ENCODE measurements at places on chromosomes 11 and 22.

GRCh38 chr11:130580891-130581492, 132.5 kb downstream of the ADAMTS15 start:
- DNase-seq: no peak

DNA sequence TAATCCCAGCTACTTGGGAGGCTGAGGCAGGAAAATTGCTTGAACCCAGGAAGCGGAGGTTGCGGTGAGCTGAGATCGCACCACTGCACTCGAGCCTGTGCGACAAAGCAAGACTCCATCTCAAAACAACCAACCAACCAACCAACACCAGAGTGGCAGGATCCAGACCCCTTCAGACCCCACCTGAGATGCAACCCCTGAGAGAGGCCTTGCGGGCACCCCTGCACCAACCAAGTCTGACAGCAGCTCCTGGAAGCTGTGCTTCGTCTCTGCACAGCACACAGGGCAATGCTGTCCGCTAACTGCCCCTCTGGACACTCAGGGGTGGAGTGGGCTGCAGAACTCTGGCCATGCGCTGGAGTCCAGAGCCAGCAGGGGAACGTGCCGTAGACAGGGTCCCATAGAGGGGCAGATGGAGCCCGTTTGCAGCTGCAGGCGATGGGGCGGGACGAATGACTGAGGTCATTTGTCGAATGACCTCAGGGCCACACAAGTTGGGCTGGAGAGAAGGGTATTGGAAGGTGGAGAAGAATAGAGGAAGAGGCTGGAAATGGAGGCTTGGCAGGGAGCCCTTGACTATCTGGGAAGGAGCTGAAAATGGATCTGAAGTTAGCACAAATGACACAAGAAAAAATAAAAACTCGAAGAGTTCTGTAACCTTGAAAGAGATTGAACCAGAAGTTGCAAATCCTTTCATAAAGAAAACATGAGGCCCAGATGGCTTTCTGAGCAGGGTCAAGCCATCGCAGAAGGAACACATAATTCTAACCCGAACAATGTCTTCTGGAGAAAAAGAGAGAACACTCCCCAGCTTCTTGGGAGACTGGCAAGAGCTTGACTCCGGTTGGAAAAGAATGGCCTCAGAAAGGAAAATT, 199.7 kb downstream of the CTTN start:
- DNase-seq: no peak

DNA sequence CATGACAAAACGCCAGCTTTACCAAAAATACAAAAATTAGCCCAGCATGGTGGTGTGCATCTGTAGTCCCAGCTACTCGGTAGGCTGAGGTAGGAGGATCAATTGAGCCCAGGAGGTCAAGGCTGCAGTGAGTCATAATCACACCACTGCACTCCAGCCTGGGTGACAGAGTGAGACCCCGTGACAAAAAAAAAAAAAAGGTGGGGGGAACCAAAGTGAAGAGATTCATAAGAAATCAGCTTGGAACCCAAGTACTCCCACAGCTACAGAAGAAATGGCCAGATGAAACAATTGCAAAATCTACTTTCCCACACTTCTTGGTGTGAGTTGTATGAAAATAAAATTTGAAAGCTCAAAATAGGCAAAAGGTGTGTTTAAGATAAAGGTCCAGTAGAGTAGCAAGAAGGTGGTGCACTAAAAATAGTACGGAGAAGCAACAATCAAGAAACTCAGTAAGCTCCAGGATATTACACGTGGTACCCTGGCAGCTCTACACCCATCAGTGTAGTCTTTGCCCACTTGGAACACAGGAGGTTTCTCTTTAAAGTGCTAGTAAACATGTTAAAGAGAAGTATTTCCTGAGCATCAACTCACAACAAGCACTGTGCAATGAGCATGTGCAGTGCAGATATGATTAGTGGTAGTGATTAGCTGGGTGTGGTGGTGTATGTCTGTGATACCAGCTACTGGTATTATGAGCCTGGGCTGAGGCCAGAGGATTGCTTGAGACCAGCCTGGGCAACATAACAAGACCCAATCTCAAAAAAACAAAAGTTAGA, 5.3 kb downstream of the HARBI1 start:
- DNase-seq: no peak

DNA sequence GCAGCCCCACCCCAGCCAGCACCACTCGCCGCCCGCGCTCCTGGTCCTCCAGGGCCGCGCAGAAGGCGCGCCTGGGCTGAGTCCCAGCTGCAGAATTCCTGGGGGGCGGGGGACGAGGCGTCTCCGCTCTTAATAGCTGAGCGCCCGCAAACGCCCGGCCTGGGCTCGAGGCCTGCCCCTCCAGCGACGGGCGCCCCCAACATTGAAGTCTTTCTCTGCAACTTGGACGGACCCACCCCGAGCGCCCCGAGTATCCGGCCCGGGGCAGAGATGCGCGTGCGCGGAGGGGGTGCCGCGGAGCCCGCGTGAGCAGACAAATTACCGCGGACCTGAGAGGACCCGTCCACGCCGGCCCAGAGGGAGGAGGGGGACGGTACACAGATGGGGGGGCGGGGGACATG, 6.7 kb upstream of the SYT7 start:
- no peak for DNase-seq

- no peak for DNase-seq
Observed at GRCh38 chr11:123616505-123617198, 37.8 kb downstream of the SCN3B start.

DNA sequence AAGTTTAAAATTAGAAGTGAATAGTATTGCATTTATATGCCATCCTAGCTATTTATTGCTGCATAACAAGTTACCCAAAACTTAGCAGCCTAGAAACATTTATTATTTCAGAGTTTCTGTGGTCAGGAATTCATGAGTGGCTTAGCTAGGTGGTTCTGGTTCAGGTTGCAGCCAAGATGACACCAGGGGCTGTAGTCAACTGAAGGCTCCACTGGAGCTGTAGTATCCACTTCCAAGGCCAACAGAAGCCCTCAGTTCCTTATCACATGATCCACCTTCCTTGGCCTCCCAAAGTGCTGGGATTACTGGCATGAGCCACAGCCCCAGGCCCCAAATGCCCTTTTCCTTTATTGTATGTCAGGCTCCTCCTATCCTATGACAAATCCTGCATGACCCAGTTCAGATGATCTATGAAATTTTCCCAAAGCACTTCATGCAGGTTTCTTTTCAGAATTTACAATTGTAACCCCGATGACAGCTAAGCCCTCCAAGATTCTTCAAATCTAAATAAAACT, 6.1 kb upstream of the ALG8 start:
- DNase-seq: no peak

DNA sequence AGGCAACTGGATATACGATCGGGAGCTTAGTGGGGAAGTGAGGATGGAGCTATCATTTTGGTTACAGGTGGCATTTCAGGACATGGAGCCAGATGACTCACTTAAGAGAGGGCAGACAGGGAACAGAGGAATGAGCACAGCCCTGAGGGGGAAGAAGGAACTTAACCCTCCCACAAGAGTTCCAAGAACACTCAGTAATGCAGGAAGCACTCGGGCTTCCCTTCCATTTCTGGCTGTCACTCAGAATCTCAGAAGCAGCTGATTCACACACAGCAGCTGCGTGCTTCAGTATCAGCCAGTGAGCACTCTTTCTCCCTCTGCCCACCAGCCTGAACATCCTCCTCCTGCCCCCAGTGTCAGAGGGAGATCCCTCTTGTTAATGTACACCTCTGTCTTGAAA, 34.8 kb downstream of the EFCAB6 start:
- DNase-seq: no peak

DNA sequence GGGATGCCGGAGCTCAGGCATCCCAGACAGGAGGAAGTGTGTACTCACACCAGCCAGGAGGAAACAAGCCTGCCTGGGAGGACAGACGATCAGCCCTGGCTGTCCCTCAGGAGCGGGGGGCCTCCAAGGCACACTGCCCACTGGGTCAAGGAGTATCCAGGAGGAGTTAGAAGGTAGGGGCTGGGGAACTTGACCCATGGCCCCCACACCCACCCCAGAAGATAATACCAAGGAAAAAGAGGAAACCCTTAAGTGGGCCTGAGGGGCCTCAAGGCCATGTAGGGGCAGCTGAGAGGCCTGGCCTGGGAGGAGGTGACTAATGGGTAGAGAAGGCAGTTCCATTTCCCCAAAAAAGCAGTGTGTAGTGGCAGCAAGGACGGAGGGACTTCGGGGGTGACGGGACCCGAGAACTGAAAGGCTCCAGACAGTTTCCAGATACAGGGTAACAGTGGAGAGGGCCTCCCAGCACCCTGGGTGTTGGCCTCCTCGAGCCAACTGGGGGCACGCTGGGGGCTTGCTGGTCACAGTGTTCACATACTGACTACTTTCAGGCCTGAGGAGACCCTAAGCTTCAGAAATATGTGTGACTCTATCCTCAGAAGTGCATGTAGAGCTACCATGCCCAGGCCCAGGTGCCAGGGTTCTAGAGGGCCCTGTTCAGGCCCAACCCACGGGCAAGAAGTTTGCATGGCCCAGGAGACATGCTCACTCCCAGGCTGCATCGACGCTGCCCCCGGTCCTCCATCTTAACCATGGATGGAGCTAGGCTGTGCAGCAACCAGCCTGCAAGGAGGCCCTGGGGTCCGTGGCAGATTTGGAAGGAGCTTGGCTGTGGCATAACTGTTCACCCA, 75.7 kb upstream of the PITPNB start:
- DNase-seq: no peak

DNA sequence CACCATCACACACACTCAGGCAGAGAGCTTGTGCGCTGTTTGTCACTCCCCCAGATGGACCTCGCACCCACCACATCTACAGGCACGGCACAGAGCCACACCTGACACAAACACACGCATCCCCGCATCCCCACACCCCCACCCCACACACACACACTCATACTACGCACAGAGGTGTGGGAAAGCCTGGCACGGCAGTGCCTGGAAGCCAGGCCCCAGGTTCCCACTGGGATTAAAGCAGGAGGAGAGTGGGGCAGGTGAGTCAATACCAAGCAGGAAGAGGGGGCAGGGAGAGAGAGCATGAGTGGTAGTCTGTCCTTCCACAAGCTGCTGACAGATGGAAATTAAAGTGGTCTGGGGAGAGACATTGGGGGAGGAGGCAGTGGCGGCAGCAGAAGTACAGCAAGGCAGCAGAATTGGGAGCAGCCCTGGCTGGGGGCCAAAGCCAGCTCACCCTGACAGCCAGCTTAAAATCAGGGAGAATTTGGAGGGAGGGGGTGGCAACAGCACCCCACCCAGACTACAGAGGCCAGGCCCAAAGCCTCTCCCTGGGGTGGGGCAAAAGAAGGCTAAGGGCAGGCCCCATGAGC, 20.7 kb downstream of the TNKS1BP1 start:
- DNase-seq: no peak

GRCh38 chr22:28466399-28466798, 213.2 kb downstream of the TTC28 start:
- DNase-seq: no peak

DNA sequence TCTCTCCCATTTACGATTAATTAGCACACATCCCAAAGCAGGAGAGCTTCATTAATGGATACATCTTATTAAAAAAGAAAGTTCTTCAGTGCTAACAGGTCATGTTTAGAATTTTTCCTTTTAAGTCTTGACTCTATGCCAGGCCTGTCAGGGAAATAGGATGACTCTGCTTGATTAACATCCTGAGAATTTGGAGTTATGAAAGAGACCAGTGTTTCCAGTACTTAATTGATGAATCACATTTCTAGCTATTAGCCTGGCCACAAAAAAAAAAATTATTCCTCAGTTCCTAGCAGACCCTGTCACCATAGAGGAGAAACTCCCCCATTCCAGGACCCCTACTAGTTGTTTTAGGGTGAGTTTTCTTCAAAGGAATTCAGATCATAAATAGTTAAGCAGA, 23.6 kb upstream of the ME3 start:
- no peak for DNase-seq

DNA sequence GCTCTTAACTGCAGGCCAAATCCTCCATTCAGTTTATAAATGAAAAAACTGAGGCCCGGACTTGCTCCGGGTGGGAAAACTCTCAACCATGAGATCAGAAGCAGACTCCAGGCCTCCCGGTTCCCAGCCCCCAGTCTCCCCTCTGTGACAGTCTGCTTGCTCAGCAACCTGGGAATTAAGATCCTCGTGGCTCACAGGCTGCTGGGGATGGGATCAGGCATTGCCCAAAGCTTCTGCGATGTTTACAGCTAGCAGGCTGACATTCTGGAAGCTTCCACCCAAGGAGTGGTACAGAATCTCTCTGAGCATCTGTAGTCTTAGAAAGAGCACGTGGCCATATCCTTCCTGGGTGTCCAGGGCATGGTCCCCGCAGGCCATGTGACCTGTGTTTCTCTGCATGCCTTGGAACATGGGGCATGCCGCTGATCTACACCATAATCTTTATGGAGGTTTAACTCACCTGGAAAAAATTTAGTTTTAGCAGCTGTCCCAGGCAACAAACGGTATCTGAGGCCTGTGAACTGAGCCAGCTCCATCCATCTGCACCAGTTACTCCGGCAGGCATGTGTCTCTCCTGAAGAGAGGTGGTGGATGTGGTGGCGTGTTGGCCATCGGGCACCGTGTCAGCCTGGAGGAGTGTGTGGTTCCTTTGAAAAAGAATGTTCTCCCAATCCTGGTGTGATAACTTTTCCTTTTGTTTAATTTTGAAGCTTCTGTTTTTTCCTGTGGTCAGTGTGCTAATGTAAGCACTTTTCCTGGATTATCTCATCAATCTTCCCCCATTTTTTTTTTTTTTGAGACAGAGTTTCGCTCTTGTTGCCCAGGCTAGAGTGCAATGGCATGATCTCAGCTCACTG, 7.9 kb downstream of the FBLN1 start:
- no peak for DNase-seq

GRCh38 chr11:126630893-126631798, 275.7 kb downstream of the ST3GAL4 start:
- no peak for DNase-seq

GRCh38 chr11:16603890-16604793, 134.3 kb upstream of the C11orf58 start:
- no peak for DNase-seq

GRCh38 chr11:65366340-65366773, 11.8 kb downstream of the TIGD3 start:
- no peak for DNase-seq

DNA sequence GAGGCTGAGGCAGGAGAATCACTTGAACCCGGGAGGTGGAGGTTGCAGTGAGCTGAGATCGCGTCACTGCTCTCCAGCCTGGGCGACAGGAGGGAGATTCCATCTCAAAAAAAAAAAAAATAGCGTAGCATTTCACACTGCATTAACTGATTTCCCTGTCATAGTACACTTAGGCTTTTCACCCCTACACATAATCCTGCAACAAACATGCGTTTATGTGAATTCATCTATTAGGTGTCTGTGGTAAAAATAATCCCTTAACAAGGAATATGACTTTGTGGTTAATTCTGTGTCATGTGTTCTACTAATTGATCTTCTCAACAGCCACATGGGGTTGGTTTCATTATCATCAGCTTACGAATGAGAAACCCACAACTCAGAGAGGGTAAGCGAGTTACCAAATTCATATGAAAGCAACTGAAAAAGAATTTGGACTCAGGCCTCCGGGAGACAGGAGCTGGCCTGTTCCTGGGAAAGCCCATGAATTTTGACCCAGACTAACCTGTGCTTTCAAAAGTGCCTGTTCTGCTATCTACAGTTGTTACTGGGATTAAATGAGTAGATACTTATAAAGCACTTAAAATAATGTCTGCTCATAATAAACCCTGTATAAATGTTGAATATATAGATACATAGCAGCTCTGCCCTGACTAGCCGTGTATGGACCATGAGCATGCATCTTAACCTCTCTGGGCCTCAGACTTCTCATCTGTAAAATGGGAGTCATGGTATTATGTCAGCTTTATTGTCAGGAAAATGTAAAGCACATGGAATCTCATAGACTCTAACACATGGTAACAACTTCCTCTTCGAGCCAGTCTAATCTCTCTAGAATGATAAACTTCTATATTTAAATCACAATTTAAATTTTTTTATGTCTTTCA, 36.6 kb downstream of the KCNJ1 start:
- DNase-seq: no peak

- no peak for DNase-seq
Observed at GRCh38 chr11:127098684-127099083, 98.1 kb upstream of the KIRREL3 start.

Data from activated CD4-positive, alpha-beta T cell treated with anti-CD3 and anti-CD28 coated beads, Interleukin-2, amount 50 U/mL, for 24 hours (primary cell).